ENCODE measurements at places on chromosomes 13 and 19. TPM values are rescaled to one million over a fixed set of nuclear protein-coding genes. Genes with fewer than 3 reads are reported as not detected.

Gene SIRT2
- 26.8 TPM for total RNA-seq

Gene IL4I1
- total RNA-seq, result 8.6 TPM

DNA sequence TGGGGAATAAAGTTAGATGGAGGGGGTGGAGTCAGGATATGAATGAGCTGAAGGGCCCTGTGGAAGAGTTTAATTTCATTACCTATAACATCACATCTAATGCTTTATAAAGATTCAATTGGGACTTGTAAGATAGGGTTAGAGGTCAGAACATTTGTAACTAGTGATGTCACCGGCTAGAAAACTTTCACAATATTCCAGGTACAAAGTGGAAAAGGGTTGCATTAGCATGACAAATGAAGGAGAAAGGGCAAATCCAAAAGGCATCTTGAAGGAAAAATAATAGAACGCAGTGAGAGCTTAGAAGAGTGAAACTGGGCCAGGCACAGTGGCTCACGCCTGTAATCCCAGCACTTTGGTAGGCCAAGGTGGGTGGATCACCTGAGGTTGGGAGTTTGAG is 7.6 kb downstream of the MBNL2 start:
- peaks cover 7% of the 10 kb centered on the region for H3K36me3 ChIP-seq
- H3K4me1 ChIP-seq, result peaks cover 36% of the 10 kb centered on the region
- H3K27me3 ChIP-seq, result no peaks in the 10 kb centered on the region
- no peak overlapping the region for H3K27ac ChIP-seq
- DNase-seq, result no peak

- no peak overlapping the region for H3K4me3 ChIP-seq
- no peaks in the 10 kb centered on the region for H3K27me3 ChIP-seq
- DNase-seq, result no peak
- H3K36me3 ChIP-seq, result no peaks in the 10 kb centered on the region
These were observed 853.8 kb upstream of the MIR17HG start for GRCh38 chr13:90493667-90494066.

- H3K4me1 ChIP-seq, result no peaks in the 10 kb centered on the region
- no peaks in the 10 kb centered on the region for H3K27me3 ChIP-seq
- no peak overlapping the region for H3K27ac ChIP-seq
These were observed 292.1 kb downstream of the DNAJC15 start for GRCh38 chr13:43315522-43315921.

DNA sequence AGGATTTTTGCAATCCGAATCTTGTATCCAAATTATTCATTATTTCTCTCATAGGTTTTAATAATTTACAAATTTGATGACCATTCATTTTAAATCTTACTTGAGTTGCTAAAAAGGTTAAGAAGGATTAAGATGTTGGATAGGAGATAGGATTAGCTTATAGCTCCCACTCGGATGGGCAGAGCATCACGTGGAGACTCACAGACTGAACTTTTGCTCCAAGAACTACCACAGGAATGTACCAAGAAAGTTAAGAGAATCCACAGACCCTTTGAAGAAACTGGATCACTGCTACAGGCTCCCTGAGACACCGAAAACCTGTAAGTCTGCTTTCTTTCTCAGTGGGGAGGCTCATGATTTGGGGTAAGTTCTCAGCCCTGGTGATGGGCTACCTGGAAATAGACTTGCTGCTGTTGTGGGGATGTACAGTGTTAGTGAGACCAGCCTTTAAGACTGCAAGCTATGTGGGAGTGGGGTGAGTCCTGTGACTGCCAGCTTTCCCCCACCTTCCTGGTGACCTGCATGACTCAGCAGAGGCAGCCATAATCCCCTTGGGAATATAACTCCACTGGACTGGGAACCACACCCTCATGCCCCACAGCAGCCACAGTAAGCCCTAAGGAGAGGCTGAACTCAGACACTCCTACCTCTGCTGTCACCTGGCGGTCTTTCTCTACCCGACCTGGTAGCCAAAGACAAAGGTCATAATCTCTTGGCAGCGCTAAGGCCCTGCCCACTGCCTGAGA is 1458.0 kb downstream of the OLFM4 start:
- H3K36me3 ChIP-seq, result no peaks in the 10 kb centered on the region
- H3K27ac ChIP-seq, result no peak overlapping the region
- H3K4me3 ChIP-seq, result no peak overlapping the region
- DNase-seq, result no peak
- no peaks in the 10 kb centered on the region for H3K27me3 ChIP-seq
- H3K4me1 ChIP-seq, result no peaks in the 10 kb centered on the region

DNA sequence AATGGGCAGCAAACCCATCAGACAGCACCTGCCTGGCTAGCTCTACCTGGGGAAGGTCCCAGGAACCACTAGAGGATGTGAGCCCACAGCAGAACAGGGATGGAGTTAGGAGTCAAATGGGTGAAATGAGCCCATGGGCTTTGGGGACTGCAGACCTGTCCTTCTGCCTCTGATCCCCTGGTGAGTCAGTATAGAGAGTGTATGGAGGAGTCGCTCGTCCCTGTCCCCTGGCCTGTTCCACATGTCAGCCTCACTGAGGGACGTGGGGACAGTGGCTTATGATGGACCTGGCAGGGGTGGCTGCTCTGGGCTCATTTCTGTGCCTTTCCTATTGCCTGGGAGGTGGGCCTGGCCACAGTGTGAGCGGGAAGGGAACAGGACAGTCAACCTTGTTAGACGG is 4.0 kb downstream of the CEACAM1 start:
- H3K36me3 ChIP-seq, result no peaks in the 10 kb centered on the region
- H3K4me3 ChIP-seq, result no peak overlapping the region
- no peak for DNase-seq
- peaks cover 6% of the 10 kb centered on the region for H3K4me1 ChIP-seq
- H3K27ac ChIP-seq, result no peak overlapping the region

- DNase-seq, result peak; percentile 69
- H3K36me3 ChIP-seq, result no peaks in the 10 kb centered on the region
- no peaks in the 10 kb centered on the region for H3K4me1 ChIP-seq
These were observed 122.9 kb downstream of the OLFM4 start for GRCh38 chr13:53151336-53152056.

DNA sequence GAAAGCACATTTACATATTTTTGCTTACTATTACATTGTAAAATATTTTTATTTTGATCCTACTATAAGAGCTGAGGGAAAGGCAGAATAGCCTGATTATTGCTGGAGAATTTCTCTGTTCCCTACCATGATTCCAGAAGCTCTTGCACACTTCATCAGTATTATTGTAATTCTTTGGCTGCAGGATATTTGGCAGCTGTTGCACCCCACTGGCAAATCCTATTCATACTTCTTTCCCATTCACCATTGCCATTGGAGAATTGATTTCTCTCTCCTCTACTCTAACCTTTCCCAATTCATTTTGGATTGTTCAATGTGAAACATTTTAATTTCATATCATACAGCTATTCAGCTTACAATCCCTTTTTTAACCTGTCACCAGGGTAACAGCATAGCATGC is 238.0 kb downstream of the GGACT start:
- no peak for DNase-seq
- H3K36me3 ChIP-seq, result no peaks in the 10 kb centered on the region
- H3K4me3 ChIP-seq, result no peak overlapping the region
- H3K27ac ChIP-seq, result no peak overlapping the region
- H3K27me3 ChIP-seq, result no peaks in the 10 kb centered on the region
- no peaks in the 10 kb centered on the region for H3K4me1 ChIP-seq

DNA sequence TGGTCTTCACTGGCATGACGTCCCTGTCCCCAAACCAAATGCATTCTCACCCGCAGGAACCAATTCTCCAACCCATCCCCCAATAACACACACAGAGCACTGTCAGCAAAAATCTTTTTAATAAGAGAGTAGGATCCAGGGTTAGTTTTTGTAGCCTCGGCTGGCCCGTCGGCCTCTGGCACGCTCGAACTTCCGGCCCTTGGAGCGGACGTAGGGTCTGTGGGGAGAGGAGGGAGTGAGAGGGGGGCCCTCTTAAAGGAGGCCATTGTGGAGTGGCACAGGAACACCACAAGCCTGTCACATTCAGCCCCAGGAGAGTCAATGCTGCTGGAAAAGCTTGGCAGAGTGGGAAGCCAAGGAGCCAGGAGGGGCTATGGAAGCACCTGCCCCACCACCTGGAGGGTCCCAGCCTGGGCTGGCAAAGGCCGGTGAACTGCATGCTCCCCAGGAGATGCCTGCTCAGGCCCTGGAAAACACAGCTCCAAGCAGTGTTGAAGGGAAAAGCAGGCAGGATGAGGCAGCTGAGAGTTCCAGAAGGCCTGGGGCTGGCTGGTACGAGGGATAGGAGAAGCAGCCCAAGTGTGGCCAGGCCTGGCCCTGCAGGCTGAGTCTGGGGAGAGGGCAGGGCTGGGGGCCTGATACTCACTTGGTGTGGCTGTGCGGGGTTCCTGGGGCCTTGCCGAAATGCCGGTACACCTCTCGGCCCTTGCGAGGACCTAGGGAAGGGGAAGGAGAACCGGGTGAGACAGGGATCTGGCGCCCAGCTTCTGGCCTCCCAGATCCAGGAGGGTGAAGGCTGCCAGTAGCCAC is 560 bp upstream of the FAM83E start:
- no peak overlapping the region for H3K4me3 ChIP-seq
- H3K36me3 ChIP-seq, result peaks cover 34% of the 10 kb centered on the region
- no peaks in the 10 kb centered on the region for H3K27me3 ChIP-seq
- DNase-seq, result no peak
- H3K27ac ChIP-seq, result peak overlapping the region; percentile 31
- peaks cover 30% of the 10 kb centered on the region for H3K4me1 ChIP-seq

DNA sequence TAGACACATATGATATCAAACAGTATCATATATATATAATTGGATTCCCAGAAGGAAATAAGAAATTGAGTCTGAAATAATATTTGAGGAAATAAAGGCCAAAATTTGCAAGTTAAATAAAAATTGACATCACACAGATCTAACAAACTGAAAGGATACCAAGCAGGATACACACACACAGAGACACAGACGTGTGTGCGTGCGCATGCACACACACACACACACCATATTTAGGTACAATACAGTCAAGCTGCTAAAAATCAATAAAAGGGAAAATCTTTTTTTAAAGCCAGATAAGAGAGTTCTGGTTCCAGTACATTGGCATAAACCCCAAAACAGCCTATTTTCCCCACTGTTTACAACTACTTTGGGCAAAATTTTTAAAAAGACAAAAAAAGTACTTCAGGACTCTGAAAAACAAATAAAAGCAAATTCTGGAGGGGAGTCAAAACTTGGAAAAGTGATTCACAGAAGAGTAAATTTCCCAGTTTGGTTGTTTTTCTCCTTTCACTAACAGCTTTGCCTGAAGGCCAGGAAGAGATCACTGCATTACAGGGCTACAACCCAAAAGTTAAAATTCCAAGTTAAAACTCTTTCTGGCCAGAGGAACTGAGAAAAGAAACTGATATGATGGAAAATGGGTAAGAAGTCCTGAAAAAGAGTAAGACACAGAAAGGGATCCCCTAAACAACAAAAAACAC is 16.2 kb downstream of the MYCBP2 start:
- H3K36me3 ChIP-seq, result no peaks in the 10 kb centered on the region
- DNase-seq, result no peak
- peaks cover 15% of the 10 kb centered on the region for H3K4me1 ChIP-seq
- peak overlapping the region; percentile 14 for H3K27ac ChIP-seq

DNA sequence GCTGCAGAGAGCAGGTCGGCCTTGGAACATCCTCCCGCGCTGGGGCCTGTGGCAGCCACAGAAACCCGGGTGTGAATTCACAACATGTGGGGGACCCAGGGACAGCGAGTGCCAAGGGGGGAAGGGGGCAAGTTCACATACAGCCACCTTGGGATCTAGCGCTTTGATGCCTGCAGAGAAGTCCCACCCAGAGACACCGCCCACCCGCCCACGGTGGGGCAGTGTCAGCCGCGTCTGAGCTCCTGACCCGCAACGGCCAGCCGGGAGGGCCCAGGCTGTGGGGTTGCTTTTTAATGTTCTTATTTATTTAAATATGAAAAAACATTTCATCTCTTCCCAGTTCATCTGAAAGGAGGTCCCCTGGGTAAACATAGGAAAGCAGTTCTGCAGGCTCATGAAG is 12.9 kb downstream of the MYDGF start:
- peaks cover 49% of the 10 kb centered on the region for H3K36me3 ChIP-seq
- no peaks in the 10 kb centered on the region for H3K27me3 ChIP-seq
- H3K27ac ChIP-seq, result no peak overlapping the region
- H3K4me3 ChIP-seq, result no peak overlapping the region
- H3K4me1 ChIP-seq, result no peaks in the 10 kb centered on the region

DNA sequence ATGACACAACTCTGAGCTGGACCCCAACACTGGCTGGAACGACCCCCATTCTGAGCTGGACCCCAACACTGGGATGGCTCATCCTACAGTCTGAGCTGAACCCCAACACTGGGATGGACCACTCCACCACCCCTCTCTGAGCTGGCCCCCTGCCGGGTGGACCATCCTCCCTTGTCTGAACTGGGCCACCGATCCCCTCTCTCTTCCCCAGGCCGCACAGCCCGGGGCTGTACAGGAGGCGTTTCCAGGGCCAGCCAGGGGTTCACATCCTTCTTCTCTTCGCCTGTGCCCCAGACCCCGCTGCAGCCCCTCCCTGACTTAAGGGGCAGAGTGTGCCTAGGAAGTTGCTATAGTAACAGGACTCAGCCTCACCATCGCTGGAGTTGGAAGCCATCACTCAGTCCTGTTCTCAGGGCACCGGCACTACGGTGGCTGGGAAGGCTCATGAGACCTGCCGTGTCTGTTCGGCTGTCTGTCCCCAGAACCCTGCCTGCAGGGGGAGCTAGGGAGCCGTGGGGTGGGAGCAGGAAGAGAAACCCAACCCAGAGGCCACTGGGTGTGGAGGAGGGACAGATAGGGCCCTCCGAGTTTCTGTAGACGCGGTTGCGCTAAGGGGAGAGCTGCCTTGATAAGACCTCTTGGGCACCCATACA is 3.7 kb downstream of the PRKACA start:
- no peak overlapping the region for H3K4me3 ChIP-seq
- H3K27ac ChIP-seq, result no peak overlapping the region
- H3K4me1 ChIP-seq, result peaks cover 62% of the 10 kb centered on the region
- DNase-seq, result no peak
- H3K36me3 ChIP-seq, result no peaks in the 10 kb centered on the region
- no peaks in the 10 kb centered on the region for H3K27me3 ChIP-seq

GRCh38 chr13:100521851-100522617 is 66.6 kb downstream of the GGACT start:
- no peak overlapping the region for H3K4me3 ChIP-seq
- peaks cover 2% of the 10 kb centered on the region for H3K4me1 ChIP-seq
- H3K27me3 ChIP-seq, result peaks cover 4% of the 10 kb centered on the region
- DNase-seq, result no peak

GRCh38 chr13:28181413-28181812 is 43.1 kb downstream of the PAN3 start:
- H3K4me3 ChIP-seq, result no peak overlapping the region
- H3K27ac ChIP-seq, result no peak overlapping the region
- H3K36me3 ChIP-seq, result peaks cover 4% of the 10 kb centered on the region
- no peaks in the 10 kb centered on the region for H3K27me3 ChIP-seq
- no peaks in the 10 kb centered on the region for H3K4me1 ChIP-seq

- H3K36me3 ChIP-seq, result no peaks in the 10 kb centered on the region
- H3K27me3 ChIP-seq, result no peaks in the 10 kb centered on the region
- H3K27ac ChIP-seq, result no peak overlapping the region
These were observed 1582.8 kb downstream of the OLFM4 start for GRCh38 chr13:54611390-54611789.

All from thymus (tissue), 14 donors.